Pancreas (tissue), 10 donors: ENCODE measurements at places on chromosomes 1 and 21.

DNA sequence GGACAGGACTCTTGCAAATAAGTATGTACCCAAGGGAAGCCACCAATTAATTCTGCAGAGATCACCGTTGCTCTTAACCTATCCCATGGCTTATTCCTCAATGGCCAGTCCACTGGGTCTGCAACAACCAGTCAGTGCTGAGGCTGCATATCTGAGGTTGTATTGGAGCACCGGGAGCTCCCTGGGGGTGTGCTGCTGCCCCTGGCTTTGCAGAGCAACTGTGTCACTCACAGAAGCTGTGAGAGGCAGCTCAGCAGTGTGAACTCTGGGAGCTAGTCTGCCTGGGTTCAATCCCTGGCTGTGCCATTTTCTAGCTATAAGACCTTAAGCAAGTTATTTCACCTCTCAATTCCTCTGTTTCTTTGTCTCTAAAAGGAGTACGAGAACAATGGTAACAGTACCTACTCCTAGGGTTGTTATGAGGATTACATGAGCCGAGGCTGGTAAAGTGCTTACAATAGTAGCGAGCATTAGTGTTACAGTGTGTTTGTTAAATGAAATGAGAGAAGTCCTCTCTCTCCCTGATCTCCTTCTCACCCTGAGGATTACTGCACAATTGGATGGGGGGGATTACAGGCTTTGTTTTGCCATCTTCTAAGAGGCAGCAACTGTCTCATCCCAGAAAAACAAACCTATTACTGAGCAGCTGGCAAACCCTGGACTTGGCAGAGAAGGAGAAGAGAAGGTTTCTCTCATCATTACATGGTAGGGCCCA lies 3.6 kb downstream of the RXRG start:
- no peak for DNase-seq

GRCh38 chr1:232912845-232913580 lies 37.4 kb upstream of the NTPCR start:
- no peak for DNase-seq

GRCh38 chr1:121519042-121519755 lies 334.4 kb downstream of the SRGAP2C start:
- DNase-seq = peak; percentile 41

GRCh38 chr1:181817091-181817490 lies 244.4 kb downstream of the ZNF648 start:
- DNase-seq = no peak

DNA sequence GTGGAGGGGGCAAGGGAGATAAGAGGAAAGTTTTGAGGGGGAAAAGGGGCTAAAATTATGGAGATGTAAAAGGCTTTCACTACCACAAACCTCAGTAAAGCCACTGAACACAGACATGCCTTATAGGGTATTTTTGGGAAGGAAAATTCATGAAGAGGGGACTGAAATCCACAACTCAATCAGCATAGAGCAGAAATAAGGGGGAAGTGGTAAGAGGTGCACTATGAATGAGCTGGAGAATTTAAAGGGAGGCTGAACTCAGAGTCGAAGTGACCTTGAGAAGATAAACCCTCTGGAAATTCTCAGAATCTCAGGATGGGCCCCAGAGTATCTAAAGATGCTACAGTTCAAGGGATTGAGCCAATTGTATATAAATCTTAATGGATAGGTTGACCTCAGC lies 15.3 kb downstream of the RHEX start:
- no peak for DNase-seq
